ENCODE measurements at places on chromosomes 6 and 20.

GRCh38 chr20:8073024-8073832, 53.7 kb upstream of the TMX4 start:
- DNase-seq, result peak; percentile 47

GRCh38 chr20:58575776-58576602, 60.8 kb upstream of the APCDD1L start:
- no peak for DNase-seq

- no peak for DNase-seq
Measured at GRCh38 chr6:18039481-18039880, 52.0 kb upstream of the KIF13A start.

GRCh38 chr6:39239527-39240154, 10.4 kb upstream of the KCNK5 start:
- no peak for DNase-seq

DNA sequence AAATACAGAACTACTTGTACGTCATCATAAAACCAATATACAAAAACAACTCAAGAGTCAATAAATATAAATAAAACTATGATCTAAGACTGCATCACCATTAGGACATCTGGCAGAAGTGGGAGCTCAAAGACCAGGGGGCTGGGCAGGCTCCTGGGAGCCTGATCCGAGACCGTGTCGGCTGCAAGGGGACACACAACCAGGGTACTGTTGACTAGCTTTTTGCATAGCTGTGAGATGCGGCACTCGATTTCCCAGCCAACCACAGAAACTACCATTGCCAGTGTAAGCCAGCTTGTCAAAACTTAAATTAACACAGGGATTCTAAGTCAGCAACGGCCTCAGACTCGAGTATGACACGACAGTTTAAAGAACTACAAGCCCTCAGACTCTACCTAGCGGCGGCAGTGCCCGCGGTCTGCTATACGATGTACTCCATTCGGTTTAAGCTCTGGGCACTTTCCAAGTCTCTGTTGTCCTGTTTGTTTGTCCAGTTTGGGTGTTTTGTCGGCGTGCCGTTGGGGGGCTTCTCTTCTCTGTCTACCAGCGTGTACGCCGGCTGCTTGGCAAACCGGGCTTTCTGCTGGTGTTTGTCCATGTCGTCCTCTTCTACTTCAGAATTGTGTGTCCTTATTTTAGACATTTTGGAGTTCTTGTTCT, 34.6 kb downstream of the JAG1 start:
- no peak for DNase-seq

GRCh38 chr20:19654921-19655320, 103.1 kb upstream of the RIN2 start:
- DNase-seq, result peak; percentile 62

DNA sequence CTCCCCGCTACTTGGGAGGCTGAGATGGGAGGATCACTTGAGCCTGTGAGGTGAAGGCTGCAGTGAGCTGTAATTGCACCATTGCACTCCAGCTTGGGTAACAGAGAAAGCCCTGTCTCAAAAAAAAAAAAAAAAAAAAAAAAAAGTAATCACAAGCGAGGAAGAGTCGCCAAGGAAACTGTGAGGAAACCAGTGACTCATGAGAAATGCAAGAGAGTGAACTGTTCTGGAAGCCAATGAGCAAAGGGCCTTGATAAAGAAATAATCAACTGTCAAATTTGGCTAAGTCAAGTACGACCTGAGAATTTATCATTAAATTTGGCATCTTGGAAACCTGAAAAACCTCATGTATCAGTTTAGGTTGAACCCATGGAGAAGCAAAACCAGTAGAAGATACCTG, 16.1 kb upstream of the LAMP5 start:
- DNase-seq, result peak; percentile 41

GRCh38 chr6:14681699-14682487, 564.0 kb upstream of the JARID2 start:
- DNase-seq, result peak; percentile 79

DNA sequence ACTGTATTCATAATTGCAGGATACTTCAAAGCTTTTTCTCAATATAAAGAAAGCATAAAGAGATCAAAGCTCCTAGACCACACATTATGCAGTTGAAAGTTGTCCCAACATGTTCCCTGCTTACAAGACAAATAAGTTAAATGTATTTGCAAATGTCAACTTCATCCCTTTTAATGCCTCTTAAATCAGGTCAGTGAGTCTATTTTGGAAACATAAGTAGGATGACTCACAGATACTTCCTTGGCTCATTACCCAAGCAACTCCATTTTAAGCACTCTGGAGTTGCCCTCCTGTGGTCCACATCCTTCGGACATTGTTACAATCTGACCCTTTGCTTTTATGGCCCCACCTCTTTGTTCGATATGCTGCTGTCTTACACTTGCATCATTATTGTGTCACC, 162.0 kb downstream of the FAXC start:
- no peak for DNase-seq

DNA sequence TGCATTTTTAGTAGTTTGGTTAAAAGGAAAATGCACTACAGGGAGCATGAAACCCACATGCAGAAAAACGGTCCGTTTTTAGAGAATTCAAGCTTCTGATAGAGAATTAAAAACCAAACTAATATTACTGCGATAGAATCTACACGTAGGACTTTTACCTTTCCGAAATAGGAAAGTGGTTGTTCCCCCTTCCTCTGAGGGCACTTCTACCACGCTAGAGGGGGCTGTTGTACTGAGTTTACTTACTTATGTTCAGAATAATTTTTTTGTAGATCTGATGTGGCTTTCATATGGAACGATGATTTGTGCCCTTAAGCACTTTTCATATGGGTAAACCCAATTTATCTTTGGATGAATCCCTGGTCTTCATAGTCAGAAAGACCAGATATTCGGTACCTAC, 264.3 kb upstream of the PLN start:
- peak; percentile 64 for DNase-seq

GRCh38 chr6:53312355-53312754, 36.4 kb downstream of the ELOVL5 start:
- peak; percentile 76 for DNase-seq

DNA sequence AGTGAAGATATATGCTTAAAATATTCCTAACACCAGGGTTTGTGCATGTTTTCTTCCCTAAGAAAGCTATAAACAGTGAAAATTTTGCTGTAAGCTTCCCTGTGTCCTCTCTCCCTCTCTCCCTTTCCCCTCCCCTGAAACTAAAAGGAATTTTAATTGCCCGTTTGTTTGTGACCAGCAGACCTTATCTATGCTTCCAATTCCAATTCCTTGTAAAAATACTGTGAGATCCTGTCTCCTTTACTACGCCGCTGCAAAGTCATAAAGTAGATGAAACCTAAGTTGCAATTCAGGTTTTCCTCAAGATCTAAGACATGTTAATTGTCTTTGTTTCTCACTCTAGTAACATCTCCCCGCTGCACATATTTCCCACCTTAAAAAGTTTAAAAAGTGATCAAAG, 82.3 kb downstream of the DNAH8 start:
- no peak for DNase-seq

- no peak for DNase-seq
Measured at GRCh38 chr6:8627085-8627861, 191.9 kb upstream of the SLC35B3 start.

DNA sequence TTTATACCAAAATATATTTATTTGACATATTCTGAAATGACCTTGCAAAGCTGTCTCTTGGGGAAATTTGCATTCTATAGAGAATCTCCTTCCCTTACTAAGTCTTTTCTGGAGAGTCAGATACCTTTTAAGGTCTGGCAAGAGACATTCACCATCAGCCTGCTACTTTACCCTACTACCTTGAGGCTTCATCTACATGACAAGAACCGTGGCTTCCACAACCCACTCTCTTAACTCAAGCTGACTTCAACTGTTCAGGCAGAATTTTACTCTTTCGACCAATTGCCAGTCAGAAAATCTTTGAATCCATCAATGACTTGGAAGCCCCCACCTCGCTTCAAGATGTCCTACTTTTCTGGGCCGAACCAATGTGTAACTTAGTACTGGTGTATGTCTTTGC, 314.2 kb downstream of the LAMA2 start:
- DNase-seq, result no peak

- no peak for DNase-seq
Measured at GRCh38 chr20:47164140-47164539, 192.4 kb downstream of the ZMYND8 start.

- DNase-seq, result no peak
Measured at GRCh38 chr6:113299531-113299930, 557.6 kb upstream of the MARCKS start.

- DNase-seq, result no peak
Measured at GRCh38 chr6:163671355-163671754, 256.8 kb downstream of the QKI start.

DNA sequence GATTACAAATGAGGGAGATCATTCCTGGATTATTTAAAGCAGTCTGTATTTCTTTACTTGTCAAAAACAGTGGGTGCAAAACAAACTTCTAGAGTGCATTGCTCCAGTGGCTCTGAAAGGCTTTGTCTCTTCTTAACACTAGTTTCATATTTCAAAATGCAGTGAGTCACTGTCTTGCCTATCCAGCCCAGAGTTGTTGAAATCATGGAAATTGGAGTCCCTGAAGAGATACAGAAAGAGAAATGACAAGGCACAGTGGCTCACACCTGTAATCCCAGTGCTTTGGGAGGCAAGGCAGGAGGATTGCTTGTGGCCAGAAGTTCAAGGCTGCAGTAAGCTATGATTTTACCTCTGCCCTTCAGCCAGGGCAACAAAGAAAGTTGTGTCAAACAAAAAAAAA, 11.3 kb downstream of the SLC2A12 start:
- peak; percentile 47 for DNase-seq

GRCh38 chr6:76347539-76347938, 275.1 kb upstream of the IMPG1 start:
- DNase-seq, result no peak

DNA sequence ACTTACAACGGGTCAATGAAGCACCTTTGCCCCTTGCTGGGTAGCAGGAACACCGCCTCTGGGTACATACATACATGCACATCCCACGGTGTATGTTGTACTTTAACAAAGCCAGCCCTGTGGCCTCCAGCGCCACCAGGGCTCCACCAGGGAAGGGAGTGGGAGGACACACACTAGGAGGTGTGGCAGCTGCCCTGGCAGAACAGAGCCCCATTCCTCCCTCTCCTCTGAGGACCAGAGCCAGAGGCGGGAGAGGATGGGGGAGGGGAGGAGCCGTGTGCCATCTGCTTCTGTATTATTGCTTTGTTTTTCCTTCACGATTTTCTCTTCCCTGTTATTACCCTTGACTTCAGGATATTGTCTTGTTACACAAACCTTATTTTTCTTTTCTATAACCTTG, 105.8 kb upstream of the TRAF3IP2 start:
- DNase-seq, result no peak

- DNase-seq, result no peak
Measured at GRCh38 chr6:87243812-87244211, 78.6 kb upstream of the SMIM8 start.

DNA sequence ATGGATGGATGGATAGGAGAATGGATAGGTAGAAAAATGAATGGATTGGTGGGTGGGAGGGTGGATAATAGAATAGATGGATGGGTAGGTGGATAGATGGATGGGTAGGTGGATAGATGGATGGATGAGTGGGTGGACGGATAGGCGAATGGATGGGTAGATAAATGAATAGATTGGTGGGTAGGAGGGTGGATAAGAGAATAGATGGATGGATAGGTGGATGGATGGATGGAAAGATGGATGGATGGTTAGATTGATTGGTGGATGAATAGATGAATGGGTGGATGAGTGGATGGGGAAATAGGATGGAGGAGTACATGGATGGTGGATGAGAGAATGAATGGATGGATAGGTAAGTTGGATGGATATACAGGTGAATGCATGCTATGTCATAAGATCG, 110.5 kb downstream of the CEBPB start:
- DNase-seq, result no peak

- DNase-seq, result peak; percentile 33
Measured at GRCh38 chr20:2801286-2801728, 880 bp upstream of the CPXM1 start.

DNA sequence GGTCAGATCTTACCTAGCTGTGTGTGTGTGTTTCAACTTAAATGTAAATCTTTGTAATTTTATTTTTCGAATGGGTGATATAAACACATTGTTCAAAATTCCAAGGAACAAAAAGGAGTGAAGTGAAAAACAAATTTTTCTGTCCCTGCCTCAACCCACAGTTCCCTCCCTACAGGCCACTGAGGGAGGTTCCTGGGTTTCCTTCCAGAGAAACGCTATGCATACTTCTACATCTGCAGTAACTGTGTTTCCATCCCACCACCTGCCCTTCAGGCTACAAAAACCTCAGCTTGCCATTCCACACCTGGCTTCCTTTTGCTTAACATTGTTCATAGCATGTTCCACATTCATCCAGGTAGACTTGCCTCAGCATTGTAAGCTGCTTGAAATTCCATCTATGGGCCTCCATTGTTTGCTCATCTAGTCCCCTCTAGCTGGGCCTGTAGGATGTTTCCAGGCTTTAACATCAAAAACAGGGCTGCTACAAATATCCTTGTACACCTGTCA, 12.0 kb downstream of the ANGPT4 start:
- no peak for DNase-seq

GRCh38 chr6:134950482-134950881, 581 bp upstream of the ALDH8A1 start:
- peak; percentile 6 for DNase-seq

- DNase-seq, result no peak
Measured at GRCh38 chr6:135179372-135179771, 1.7 kb upstream of the MYB start.

GRCh38 chr20:17295151-17295726, 68.4 kb downstream of the PCSK2 start:
- no peak for DNase-seq

- no peak for DNase-seq
Measured at GRCh38 chr20:37123441-37123840, 27.6 kb upstream of the RBL1 start.

All from RPMI7951 (cell line).